ENCODE measurements at places on chromosomes 6 and 20.

DNA sequence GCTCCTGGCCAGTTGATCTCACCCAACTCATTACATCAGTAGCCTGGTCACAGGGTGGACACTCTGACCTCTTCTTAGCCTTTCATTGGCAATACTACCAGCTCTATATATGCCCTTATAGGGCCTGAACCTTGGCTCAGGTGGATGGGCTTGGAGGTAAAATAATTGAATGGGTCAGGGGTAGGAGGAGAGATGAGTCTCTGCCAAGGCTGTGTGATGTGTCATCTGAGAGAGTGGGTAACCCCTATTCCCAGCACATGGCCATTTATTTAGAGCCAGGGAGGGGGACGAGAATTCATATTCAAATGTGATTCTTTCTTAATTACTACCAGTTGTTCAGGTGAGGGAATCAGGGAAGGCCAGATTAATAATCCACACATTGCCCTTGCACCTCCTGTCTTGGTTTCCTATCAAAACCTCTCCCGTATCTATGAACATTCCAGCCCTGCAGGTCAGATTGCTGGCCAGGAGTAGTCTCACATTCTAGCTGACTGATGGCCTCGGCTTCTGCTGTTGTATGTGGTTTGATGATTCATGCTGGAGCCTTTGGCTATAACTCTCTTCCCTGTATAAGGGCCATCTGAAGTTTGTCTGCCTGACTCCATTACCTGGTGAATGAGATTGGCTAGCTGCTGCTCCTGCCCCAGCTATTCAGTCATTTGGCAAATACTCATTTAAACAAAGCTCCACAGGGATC is 13.4 kb downstream of the C20orf173 start:
- no peak for DNase-seq

GRCh38 chr6:23483896-23484295 is 642.1 kb upstream of the NRSN1 start:
- DNase-seq = no peak

GRCh38 chr6:140601021-140601808 is 1226.8 kb upstream of the CITED2 start:
- DNase-seq = no peak

- no peak for DNase-seq
Measured at GRCh38 chr20:21523895-21524294, 10.0 kb upstream of the NKX2-2 start.

- DNase-seq = no peak
Measured at GRCh38 chr20:48096212-48096875, 311.1 kb upstream of the SULF2 start.

DNA sequence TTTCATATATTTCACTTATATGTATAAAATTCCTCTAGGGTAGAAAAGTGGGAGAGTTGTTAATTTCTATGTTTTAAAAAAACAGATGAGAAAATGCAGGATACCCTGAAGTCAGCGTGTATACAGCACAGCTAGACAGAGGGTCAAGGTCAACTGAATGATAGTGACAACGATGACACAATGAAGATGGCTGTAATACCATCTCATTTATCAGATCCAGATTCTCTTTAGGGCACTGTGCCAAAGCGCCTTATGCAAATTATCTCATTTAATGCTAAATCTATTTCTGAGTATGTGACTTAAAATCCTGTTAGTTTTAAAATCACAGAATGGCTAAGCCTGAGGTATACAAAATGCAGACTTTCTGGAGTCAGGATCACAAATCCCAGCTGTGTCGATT is 431.4 kb upstream of the RUNX2 start:
- DNase-seq = no peak

GRCh38 chr6:14665827-14666724 is 548.5 kb downstream of the CD83 start:
- DNase-seq = no peak

DNA sequence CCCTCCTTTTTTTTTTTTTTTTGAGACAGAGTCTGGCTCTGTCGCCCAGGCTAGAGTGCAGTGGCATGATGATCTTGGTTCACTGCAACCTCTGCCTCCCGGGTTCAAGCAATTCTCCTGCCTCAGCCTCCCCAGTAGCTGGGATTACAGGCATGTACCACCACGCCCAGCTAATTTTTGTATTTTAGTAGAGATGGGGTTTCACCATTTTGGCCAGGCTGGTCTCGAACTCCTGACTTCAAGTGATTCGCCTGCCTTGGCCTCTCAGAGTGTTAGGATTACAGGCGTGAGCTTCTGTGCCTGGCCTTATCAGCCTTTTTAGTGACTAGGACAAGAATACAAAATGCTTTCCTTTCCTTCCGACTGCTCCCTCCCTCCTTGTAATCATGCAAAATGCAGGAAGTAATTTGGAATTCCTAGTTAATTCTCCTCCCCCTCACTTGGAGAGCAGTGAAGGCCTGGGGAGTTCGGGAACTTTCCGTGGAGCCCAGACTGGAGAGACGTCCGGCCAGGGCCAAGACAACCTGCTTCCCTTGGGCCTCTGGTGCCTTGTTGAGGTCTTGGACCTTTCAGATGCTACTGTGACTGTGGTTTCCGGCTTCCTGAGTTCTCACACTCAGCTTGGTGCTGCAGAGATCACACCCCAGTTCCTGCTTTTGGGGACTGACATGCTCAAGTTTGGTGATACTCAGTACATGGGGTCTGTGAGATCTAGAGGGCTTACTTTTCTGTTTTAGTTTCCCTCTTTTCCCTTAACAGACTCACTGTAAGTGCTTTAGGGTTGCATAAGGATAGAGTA is 3.9 kb upstream of the PHF20 start:
- DNase-seq = no peak

DNA sequence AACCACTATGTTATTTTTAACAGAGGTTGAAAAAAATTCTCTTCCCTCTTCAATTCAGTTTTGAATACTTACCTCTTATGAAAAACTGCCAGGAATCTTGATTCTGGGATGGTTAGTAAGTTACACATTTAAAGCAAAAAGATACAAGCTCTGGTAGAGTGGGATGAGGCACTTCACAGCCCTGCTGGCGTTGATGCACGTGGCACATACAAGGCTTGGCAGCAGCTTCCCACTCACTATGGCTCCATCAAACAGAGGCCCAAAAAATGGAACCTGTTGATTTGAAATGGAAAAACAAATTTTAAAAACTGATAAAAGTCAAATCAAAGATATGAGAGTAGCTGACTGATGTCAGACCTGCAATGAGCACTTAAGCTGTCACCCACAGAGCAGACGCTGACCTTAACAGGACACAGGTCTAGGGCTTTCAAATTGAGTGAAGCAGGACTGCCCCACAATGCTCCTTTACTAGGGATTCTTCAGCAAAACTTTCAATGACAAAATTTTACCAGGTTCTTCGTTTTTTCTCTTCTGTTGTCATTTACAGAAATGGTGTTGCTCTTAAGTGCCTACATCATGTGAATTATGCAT is 104.9 kb downstream of the INSM1 start:
- no peak for DNase-seq

- no peak for DNase-seq
Measured at GRCh38 chr20:2816030-2816582, at the start of gene TMEM239. TMEM239 (plus strand) TSS chr20:2816364; CDS start chr20:2816555, 191 bp downstream.

- DNase-seq = no peak
Measured at GRCh38 chr6:120103618-120104017, 754.1 kb upstream of the MAN1A1 start.

GRCh38 chr6:52407467-52407866 is 12.7 kb upstream of the EFHC1 start:
- peak; percentile 5 for DNase-seq

GRCh38 chr6:57158658-57159057 is 13.5 kb upstream of the BAG2 start:
- DNase-seq = no peak

- DNase-seq = no peak
Measured at GRCh38 chr6:121549736-121550135, 114.3 kb downstream of the GJA1 start.

DNA sequence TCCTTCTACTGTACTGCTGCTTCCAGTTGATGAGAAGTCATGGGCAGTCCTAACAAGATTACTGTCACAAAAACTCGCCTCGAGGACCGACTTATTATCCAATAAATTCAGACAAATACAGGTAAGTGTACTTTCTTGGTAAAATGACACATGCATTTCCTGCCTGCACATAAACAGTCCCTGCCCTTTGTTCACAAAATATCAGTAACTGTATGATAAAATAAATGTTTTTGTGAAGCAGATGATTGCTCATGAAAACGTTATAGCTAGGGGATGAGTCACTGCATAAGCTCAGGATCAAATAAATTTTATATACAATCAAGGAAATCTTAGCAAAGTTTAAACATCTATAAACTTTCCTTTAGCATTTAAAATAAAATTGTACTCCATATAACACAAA is 164.5 kb upstream of the RIPOR2 start:
- no peak for DNase-seq

DNA sequence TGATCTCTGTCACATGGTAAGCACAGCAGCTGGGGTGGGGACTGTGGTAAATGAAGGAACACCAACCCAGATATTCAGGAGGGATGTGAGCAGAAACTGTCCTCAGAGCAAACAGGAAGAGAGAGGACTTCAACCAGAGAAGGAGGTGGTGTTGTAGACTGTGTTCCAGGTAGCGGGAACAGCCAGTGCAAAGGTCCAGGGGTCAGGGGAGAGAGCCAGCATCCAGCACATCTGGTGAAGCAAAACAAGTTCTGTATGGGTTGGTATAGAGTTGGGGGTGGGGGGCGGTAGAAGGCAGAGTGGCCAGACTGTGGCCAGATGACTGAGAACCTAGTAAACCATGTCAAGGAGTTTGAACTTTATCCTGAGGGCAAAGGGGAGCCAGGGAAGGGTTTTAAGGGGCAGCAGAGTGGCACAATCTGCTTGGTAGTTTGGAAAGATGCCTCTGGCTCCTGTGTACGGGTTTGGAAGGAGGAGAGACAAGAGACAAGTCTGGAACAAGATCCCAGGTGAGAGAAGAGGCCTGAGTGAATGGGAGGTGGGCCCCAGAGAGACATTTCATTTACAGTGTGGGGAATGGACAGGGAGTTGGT is 27.8 kb upstream of the TTPAL start:
- no peak for DNase-seq

GRCh38 chr20:47789081-47789763 is 3.9 kb upstream of the SULF2 start:
- no peak for DNase-seq

DNA sequence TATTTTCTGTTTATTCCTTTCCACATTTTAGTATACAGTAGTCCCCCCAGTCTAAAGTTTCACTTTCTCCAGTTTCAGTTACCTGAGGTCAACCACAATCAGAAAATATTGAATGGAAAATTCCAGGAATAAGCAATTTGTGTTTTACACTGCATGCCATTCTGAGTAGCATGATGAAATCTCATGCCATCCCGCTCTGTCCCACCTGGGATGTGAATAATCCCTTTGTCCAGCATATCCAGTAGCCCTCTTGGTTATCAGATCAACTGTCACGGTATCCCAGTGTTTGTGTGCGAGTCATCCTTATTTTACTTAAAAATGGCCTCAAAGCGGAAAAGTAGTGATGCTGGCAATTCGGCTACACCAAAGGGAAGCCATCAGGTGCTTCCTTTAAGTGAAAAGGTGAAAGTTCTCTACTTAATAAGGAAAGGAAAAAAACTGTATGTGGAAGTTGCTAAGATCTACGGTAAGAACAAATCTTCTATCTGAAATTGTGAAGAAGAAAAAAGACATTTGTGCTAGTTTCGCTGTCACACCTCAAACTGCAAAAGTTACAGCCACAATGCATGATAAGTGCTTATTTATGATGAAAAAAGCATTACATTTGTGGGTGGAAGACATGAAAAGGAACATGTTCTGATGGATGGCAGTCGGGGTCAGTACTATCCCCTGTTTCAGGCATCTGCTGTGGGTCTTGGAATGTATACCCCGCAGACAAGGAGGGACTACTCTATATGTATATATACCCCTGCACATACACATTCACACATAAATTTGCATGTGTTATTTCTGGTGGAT is 11.3 kb downstream of the NOX3 start:
- DNase-seq = no peak

- no peak for DNase-seq
Measured at GRCh38 chr20:24165301-24166122, 176.9 kb upstream of the GGTLC1 start.

- no peak for DNase-seq
Measured at GRCh38 chr20:20611167-20611566, 101.3 kb downstream of the RALGAPA2 start.

GRCh38 chr6:65113581-65113980 is 593.4 kb downstream of the EYS start:
- no peak for DNase-seq

DNA sequence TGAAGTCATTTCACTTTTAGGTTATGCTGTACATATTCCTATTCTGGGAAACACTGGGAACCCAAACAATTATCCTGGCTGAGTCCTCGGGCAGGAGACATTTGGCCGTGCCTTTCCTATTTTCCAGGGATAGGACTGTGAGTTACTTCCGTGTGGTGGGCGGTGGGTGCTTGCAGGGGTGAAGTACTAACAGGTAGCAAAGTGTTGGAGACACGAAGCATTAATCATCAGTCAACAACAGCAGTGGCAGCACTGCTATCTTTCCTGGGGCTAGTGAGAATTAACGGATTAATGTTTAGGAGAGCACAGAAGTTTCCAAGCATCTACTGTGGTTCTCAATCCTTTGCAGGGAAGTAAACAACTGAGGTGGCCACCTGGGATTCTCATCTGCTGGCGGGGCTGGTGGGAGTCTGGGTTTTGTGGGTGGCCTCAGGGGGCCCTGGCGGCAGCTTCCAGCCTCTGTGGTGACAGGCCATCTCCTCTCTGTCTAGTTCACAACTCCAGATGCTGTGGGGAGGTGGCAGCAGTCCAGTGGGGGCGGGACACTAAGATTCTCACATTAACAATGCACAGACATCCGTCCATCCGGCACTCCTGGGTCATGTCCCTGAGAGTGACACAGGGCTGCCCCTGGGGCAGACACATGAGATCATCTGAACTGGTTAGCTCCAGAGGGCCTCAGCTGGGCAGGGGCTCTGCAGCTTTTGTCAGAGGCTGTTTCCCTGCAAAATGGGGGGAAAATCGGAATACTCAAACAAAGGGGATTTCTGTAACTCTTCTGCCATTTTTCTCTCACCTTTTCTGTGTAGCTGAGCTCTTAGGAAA is 90.9 kb downstream of the GJA10 start:
- no peak for DNase-seq

- DNase-seq = no peak
Measured at GRCh38 chr6:159866286-159867247, 24.2 kb upstream of the MAS1 start.

DNA sequence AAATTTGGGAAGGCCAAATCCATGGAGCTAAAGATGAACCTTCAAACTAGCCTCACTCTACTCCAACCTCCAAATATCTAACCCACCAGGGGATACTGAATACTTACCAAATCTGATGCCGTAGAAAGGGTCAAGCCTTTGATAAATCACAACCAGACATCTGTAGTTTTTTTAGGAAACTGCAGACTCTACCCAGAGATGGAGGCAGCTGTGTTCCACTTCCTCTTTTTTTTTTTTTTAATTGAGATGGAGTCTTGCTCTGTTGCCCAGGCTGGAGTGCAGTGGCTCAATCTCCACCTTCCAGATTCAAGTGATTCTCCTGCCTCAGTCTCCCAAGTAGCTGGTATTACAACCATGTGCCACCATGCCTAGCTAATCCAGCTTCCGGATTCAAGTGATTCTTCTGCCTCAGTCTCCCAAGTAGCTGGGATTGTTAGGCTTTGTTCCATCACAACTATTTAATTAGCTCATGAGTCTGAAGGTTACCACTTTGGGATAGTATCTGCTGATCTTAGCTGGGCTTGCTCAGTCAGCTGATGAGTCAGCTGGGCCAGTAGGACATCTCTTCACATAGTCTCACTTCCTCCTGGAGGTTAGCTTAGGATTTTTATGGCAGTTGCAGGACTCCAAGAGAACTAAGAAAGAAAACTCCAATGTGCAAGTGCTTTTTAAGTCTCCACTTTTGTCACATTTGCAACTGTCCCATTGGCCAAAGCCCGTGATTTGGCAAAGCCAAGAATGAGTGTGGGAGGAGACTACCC is 13.3 kb downstream of the FRK start:
- no peak for DNase-seq
